ENCODE measurements at places on chromosomes 2 and 18.

- DNase-seq = no peak
Measured at GRCh38 chr2:233147829-233148167, 87.7 kb downstream of the INPP5D start.

GRCh38 chr2:58064086-58064485 lies 17.5 kb downstream of the VRK2 start:
- no peak for DNase-seq

GRCh38 chr2:174561972-174562370 lies 35.6 kb downstream of the WIPF1 start:
- DNase-seq = no peak

DNA sequence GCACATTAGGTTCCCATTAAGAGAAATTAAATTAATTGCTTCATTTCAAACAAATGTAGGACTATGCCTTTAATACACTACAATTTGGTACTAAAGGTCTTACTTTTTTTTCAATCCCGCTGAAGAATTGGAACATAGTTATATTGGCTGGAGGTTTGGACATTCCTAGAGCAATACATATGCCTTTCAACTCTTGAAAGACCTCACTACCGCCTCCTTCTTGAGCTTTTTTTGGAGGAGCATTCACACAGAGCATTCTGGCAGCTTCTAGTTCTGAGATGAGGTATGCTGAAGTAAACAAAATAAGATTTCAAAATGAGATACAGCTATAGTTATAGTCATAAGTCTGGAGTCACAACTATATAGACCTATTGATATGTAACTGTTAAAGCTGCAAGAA lies 10.9 kb downstream of the FAM98A start:
- DNase-seq = no peak

DNA sequence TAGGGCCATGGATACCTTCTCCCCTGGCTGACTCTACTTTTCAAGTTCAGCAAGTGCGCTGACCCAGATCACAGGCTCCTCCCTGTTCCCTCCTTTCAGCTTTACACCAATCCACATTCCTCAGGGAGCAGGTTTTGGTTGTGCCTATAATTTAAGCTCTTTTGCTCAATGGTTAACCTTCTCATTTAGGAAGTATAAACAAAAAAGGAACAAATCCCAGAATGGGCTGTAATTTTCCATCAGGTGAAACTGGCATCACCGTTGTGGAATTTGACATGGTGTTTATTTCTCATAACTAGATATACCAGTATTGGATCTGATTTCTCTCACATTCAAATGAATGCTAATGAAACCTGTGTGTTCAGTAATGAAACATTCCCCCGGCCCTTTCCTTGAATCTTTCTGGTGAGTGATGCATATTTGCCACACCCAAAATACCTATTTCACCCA lies 13.6 kb downstream of the STRN start:
- no peak for DNase-seq

DNA sequence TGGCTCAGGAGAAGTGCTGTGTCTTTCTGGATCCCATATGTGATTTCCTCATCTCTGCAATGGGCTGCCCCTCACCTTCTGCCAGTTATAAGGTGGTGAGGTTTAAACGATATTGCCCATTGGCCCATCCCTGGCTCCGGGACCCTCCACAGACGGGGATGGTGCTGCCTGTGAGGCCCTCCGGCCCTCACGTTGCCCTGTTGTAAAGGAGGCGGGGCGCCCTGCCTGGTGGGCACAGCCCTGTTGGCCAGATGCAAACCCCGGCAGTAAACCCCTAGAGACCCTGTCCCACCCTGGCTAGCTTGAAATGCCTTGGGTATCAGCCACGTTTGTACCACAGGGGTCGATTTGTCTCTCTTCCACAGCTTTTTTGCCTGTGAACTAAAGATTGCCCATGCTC lies 7.4 kb downstream of the ARHGEF4 start:
- no peak for DNase-seq

DNA sequence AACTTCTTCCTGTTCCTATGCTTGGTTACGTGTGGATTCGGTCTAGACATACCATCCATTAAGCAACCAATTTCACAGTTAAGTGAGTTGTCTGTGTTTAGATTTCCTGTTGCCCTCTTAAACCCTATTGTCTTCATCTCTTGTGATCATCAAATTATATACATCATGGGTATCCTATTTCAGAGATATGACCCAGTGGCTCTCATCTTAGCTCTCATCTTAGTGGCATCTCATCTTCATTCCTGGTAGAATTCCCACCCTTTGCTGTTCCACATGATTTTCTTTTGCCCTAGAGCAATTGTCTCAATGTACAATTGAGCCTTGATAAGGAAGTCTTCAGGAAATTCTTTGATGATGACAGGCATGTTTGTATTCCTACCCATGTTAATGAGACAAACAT lies 29.4 kb upstream of the FN1 start:
- no peak for DNase-seq

GRCh38 chr18:2686349-2686968 lies 30.9 kb downstream of the SMCHD1 start:
- DNase-seq = no peak

DNA sequence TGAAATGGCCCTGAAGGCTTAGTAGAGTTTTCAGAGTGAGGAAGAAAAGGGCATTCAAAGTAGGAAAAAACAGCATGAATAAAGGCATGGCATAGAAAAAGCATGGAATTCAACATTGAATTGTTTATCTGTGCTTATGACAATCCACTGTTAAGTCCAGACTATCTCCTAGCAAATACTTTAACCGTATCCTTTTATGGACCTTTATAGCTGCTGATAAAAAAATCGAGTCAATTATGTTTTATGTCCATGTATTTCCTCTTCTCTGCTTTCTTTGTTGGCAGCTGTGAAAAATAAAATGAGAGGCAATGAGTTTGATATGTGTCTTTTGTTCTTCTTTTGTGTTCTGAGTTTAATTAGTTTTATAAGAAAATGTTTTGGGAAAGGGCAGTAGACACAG lies 70.4 kb downstream of the TDRD15 start:
- no peak for DNase-seq

DNA sequence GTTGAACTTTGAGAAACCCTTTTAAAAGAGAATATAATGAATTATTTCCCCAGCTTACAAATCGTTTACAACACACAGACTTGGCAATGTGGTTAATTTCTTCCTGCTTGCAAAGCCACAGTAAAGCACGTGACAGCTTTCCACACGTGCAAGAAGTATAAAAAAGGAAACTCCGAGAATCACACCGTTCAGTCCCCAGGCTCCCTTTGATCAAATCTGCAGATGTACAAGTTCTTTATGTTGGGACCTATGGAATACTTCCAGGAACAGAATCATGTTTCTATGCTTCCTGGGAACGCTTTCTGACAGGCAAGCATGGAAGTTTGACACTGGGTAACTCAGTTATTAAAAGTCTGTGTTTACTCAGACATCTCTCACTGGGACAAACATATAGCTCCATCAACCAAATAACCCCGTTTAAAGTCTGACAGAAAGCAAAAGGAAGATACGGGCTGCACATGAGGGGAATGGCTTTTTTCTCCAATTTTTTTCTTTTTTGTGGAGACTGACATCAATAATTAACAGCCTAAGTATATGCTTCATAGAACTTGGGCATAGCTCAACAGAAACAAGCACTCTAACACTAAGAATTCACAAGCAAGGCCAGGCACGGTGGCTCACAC lies 134.8 kb downstream of the EIPR1 start:
- DNase-seq = no peak

DNA sequence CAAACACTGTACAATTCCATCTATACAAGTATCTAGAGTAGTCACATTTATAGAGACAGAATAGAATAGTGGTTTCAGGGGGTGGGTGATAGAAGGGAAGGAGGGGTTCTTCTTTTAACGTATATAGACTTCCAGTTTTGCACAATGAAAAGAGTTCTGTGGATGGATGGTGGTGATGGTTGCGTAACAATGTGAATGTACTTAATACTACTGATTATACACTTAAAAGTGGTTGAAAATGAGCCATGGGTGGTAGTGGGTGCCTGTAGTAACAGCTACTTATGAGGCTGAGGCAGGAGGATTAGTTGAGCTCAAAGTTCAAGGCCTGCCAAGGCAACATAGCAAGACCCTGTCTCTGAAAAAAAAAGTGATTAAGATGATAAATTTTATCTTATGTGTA lies 85.8 kb downstream of the SETBP1 start:
- DNase-seq = no peak

DNA sequence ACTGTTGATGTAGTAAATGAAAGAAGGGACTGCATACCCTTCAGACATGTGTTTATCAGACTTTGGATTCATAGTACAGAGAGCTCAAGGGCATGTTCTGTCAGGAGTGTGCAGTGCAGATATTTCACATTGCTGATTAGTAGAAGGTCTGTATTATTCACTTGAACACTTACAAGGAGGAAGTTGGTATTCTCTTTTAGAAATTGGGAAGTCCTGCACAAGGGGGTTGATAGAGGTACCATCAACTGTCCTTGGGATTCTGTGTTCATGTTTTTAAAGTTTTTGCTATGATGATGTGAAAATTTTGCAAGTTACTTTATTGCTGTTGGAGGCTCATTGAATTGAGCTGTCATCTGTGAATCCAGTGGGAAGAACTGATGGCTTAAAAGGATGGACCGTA lies 6.7 kb downstream of the PSMD1 start:
- no peak for DNase-seq

GRCh38 chr2:153622285-153622684 lies 143.7 kb upstream of the RPRM start:
- DNase-seq = no peak

DNA sequence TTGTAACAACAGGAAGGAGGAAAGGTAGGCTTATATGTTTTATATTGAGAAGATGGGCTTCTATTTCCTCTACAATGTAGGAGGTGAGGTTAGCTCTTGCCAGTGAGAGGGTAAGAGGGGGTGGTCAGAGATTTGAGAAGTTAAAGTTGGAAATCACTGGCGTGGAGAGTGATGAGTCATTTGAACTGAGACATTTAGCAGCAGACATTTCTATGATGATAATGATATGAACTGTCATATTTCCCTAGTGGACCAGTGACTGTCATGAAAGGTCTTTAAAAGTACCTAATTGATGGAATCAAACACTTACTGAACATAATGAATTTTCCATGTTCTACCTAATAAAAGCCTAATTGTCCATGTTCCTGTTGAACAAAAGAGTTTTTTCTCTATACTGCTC lies 126.1 kb downstream of the FAM161A start:
- DNase-seq = no peak

DNA sequence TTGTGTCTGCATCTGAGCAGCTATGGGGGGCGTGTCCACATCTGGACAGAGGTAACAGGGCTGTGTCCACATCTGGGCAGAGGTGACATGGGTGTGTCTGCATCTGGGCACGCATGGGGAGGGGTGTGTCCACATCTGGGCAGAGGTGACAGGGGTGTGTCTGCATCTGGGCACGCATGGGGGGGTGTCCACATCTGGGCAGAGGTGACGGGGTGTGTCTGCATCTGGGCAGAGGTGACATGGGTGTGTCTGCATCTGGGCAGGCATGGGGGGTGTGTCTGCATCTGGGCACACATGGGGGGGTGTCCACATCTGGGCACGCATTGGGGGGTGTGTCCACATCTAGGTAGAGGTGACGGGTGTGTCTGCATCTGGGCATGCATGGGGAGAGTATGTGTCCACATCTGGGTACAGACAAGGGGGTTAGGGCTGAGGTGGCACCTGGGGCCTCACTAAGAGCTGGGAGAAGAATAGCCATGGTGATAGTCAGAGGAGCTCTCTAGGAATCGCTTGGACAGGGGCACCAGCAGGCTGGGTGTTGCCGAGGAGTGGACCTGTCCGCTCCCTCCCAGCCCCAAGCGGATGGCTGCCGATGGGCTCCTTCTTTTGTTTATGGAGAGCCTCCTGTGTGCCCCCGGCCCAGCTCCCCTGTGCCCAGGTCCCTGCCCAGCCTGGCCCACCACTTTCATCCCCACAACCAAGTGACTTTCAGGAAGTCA lies 177.8 kb downstream of the EIPR1 start:
- no peak for DNase-seq

- no peak for DNase-seq
Measured at GRCh38 chr2:43136876-43137275, 89.5 kb downstream of the ZFP36L2 start.

- DNase-seq = no peak
Measured at GRCh38 chr2:74091391-74091790, 56.3 kb downstream of the BOLA3 start.

DNA sequence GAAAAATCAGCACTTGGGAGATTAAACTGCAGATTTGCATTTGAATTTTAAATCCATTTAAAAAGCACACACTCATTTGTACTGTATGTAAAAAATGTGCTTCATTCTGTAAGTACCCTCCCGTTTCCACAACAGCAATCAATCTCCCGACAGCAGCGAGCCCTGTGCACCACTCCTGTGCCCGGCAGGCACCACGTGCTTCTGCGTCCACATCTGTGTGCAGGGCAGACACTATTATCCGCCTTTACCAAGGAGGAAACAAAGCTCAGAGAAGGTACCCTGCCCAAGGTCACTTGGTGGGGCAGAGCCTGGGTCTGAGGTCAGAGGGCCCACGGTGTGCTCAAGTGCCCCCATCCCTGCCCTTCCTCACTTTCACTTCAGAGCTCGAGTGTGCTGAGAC lies 7.5 kb downstream of the HSBP1L1 start:
- DNase-seq = no peak

DNA sequence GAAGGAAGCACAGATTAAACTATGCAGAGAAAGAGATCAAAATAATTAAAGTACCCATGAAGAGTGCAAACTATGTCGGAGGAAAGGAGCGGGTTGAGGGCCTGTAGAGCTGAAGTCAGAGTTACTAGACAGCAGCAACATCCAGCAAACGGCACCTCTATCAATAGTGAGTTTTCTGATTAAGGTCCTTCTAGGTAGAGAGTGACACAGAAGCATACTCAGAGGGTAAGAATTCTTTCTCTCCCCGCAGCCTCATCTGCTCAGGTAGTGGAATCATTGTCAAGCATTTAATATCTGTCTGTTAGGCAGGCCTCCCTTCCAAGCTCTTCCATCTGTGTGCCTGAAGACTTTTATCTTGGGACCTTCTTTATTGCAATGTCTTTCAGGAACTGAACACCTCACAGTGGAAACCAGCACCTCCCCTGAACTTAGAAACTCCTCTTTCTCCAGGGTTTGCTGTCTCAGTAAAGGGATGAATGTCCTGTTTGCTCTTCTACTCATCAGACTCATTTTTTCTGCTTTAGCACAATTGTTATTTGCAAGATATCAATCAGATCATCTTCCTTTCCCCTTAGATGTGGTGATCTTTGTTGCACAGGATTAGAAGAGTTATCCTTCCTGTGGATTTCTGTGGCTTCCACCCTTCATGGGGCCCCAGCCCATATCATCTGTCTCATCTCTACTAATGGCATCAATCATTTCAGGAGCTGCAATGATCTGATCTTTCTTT lies 28.8 kb downstream of the SP140 start:
- DNase-seq = no peak

GRCh38 chr18:63819786-63820185 lies 44.6 kb downstream of the SERPINB7 start:
- DNase-seq = no peak

GRCh38 chr18:59566533-59566971 lies 130.7 kb downstream of the CCBE1 start:
- DNase-seq = no peak

GRCh38 chr18:26479065-26479680 lies 69.2 kb downstream of the KCTD1 start:
- DNase-seq = no peak

- no peak for DNase-seq
Measured at GRCh38 chr2:236956031-236956618, 129.6 kb upstream of the COPS8 start.

GRCh38 chr2:64325852-64326577 lies 127.9 kb upstream of the LGALSL start:
- peak; percentile 7 for DNase-seq

GRCh38 chr18:6830916-6831315 lies 101.4 kb downstream of the ARHGAP28 start:
- no peak for DNase-seq

- DNase-seq = no peak
Measured at GRCh38 chr18:29664278-29665036, 1378.1 kb downstream of the DSC3 start.

All from stimulated activated CD4-positive, alpha-beta T cell treated with anti-CD3 and anti-CD28 coated beads, Interleukin-1b, Interleukin-23, amount 100 ng/mL, for 1 hour (primary cell).